Stromal cell of bone marrow (primary cell): ENCODE measurements at places on chromosomes 7 and 10.

DNA sequence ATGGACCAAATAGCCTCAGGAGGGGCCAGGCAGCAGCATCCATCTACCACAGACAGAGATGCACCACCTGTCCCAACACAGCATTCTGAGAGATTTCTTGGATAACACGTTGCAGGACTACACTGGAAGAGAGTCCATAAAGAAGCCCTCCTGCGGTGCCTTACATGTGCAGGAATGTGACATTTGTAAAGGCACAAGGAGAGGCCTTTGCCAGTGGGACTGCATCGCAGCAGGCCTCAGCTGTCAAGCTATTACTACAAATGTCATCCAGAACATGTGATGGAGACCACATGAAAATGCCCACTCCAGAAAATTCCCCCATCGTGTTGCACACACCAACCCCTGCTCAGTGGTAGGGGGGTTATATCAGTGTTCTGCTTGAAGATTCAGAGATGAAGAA lies 77.4 kb downstream of the ATXN7L1 start:
- DNase-seq: no peak

- DNase-seq: no peak
These were observed 1.7 kb upstream of the BLOC1S2 start for GRCh38 chr10:100288196-100288595.

- no peak for DNase-seq
These were observed 212.2 kb downstream of the CHRM2 start for GRCh38 chr7:137080516-137081203.

DNA sequence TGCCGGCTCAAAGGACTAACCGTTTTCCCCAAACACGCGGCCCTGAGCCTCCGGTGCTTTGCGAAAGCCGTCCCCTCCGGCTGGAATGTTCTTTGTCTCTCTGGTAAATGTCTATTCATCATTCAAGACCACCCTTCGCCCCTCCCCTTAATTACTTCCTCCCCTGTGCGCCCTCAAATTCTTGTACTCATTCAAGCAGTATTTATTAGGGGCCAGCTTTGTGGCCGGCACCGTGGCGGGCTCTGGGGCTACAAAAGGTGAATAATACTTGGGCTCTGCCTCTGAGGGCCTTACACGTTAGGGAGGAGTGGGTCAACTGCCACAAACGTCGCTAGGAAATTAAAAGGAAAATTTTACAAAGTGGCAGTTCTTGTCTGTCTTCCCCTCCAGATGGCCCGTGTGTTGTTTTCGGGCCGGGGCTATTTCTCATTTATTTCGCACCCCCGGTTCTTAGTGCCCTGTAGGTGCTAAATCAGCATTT lies 1.5 kb upstream of the MEST start:
- no peak for DNase-seq

GRCh38 chr7:132697003-132697402 lies 120.7 kb upstream of the PLXNA4 start:
- no peak for DNase-seq

GRCh38 chr10:103923502-103923901 lies 5.5 kb upstream of the STN1 start:
- DNase-seq: no peak

DNA sequence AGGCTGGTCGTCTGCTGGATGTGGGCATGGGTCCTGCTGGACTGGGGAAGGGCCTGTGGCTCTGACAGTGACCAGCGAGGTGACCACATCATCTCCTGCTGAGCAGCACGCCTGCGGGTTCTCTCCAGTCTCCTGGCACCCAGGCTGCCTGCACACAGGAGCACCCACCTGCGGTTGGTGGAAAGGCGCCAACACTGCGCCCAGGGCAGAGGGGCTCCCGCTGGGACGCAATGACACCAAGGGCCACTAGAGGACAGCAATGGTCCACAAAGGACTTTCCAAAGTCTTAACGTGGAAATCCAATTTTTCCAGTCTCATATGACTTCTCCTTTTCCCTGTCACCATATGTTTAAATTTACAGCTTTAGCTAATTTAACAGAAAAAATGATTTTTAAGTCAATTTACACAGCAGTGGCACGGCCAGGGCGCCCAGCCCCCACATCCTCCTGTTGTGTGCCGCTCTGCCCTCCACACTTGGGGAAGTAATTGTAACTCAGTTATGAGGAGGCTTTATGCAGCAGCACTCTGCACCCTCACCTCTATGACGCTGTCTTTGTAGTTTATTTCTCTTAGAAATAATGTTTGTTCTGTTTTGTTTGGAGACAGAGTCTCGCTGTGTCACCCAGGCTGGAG lies 38.1 kb downstream of the CFAP46 start:
- DNase-seq: no peak

DNA sequence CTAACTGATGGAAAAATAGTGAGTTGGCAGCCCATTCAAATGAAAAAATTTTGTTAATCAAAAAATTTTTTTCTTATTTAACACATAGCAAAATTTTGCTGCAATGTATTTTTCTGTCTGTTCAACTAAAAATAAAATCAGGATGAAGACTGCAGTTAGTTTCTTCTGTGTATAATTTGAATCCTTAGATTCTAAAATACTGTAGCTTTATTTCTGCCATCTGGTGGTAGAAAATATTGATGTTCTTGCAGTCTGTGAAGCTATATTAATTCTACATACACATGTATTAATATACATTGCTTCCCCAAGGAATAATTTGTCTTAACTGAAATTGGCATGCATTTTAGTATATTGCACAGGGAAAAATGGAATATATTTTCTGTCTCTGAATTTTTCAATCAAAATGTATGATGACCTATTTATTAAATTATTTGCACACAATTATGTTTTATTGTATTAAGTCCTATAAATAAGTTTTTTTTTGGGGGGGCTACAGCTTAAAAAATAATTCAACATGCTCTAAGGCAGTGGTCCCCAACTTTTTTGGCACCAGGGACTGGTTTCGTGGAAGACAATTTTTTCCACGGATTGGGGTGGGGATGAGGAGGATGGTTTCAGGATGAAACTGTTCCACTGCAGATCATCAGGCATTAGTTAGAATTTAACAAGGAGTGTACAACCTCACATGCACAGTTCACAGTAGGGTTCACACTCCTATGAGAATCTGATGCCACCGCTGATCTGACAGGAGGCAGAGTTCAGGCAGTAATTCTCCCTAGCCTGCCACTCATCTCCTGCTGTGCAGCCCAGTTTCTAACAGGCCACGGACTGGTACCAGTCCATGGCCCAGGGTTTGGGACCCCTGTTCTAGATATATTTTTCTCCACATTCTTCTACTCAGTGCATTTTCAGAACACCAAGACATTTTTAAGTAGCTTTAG lies 119.4 kb downstream of the GNAT3 start:
- no peak for DNase-seq

GRCh38 chr7:95614442-95614940 lies 18.2 kb upstream of the PDK4 start:
- DNase-seq: no peak

DNA sequence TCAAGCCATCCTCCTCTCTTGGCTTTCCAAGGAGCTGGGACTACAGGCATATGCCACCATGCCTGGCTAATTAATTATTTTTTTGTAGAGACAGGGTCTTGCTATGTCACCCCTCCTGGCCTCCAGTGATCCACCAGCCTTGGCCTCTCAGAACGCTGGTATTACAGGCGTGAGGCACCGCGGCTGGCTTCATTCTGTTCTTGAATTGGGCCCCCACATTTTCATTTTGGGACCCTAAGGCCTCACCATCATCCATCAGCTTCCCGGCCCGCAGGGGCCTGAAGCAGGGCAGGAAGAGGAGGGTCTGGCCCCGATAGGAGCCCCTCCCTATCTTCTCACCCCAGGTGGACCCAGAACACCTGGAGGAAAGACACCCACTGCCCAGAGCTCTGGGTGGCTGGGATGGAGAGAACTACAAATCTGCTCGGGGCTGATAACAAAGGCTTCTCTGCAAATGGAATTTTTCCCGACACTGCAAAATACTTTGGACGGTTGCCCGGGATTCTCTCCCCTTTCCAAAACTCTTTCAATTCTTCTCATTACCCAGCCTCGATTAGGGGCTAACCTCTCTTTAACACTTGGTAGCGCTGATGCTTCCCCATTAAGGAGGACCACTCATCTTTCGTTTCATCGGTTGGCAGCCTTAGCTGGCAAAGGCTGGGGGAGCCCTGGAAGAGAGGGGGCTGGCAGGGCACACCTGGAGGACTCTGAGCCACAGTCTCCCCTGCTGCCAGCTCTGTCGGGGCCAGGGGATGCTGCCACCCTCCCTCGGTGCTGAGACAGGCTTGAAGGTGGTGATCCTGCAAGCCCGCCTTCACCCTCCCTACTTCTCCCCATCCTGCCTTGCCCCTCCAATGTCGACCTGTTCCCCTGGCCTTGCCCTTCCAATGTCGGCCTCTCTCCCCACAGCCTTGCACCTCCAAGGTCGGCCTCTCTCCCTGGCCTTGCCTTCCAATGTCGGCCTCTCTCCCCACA lies 81.0 kb upstream of the GNA12 start:
- no peak for DNase-seq

GRCh38 chr7:15234431-15234830 lies 327.4 kb downstream of the AGMO start:
- DNase-seq: no peak

GRCh38 chr10:110548002-110548401 lies 19.5 kb upstream of the SMC3 start:
- DNase-seq: no peak

GRCh38 chr10:72611783-72612182 lies 14.1 kb downstream of the MICU1 start:
- no peak for DNase-seq

DNA sequence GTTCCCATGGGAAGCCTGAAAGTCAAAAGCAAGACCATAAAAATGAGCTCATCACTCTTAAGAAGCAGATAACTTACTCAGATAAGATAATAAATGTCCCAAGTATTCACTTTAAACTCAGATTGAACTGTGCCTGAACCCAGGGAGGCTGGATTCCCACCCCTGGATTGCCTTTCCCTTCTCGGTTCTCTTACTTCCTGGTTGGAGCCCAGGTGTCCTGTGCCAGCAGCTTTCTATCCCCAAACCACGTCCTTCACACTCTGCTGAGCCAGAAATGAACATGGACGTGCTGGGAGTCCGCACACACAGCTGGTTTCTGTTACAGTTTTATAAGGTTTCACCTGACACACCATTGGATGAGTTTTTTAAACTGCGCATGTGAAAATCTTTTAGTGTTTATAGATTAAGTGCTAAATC lies 636.2 kb upstream of the IGFBP3 start:
- DNase-seq: no peak

- no peak for DNase-seq
These were observed 983 bp downstream of the TNRC18 start for GRCh38 chr7:5422396-5423305.

DNA sequence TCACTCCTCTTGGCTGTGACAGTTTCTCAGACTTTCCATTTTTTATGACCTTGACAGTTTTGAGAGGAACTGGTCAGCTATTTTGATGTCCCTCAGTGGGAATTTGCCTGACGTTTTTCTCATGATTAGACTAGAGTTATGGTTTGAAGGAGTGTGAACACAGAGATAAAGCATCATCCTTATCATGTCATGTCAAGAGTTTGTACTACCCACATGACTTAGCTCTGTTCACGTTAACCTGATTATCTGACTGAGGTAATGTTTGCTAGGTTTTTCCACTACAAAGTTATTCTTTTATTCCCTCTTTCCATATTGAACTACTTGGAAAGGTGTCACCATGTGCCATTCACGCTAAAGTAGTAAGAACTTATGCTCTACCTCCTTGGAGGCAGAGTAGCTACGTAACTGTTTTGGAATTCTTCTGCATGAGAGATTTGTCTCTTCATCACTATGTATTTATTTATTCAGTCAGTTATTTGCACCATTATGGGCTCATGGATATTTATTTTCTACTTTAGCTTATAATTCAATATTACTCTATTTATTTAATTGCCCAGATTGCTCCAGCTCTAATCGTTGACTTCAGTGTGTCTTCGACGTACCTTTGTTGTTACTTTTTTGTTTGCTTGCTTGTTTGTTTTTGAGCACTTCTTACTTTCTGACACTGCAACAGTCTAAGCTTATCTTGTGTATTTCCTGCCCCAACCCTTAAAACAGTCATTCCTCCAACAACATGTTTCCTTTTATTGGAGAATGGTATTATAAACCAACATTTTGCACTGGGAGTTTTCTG lies 50.4 kb downstream of the CPED1 start:
- DNase-seq: no peak

DNA sequence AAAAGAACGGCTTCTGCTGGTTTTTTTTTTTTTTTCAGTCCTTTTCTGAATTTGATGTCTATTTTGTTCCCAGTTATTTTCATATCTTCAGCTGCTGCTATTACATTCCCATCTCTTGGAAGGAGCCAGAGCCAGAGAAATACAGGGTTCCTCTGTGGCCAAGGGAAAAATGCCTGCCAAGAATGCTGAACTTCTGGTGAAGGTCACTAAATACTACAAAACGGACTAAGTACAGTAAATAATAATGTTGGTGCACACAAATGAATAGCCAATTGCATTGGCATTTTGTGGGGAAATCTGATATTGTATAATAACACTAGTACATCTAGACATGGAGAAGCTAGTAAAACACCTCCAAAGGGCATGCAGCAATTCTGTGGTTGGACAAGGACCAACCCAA lies 56.3 kb upstream of the ZEB1 start:
- peak; percentile 70 for DNase-seq

DNA sequence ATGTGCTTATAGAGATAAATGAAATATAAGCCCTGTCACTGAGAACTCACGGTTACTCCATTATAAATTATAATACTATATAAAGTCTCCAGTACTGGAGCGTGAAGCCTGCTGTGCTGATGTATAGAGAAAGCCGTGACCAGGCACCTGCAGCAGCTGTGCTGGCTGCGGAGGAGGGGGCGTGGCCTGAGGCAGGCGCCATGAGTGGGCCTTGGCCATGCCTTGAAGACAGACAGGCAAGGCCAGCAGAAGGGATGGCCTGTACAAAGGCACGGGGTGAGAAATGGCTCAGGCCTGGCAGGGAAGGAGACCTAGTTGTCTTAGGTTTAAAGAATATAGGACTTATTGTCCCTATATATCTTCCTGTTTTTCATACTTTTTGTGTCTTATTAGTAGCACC lies 218.5 kb upstream of the STK17A start:
- no peak for DNase-seq

DNA sequence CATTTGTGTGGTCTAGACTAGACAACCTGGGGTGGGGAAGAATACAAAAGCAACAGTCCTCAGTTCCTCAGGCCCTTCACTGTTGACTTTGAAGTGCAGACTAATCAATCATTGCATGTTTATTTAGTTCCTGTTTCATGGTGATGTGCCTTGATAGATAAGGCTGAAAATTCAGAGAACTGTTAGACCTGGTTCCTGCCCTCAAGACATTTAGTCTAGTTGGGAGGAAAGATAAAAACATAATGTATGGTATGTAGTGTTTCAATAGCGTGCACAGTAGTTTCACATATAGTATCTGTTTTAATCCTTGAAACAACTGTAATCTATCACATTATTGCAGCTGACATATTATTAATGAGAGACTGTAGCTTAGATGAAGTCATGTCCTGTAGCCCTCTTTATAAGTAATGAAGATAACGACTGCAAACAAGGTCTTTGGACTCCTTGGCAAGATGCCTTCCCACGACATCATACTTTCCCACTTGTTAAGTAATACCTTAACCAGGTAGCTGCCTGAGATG lies 124.0 kb downstream of the CELF2 start:
- DNase-seq: no peak

GRCh38 chr7:11623093-11623678 lies 208.8 kb downstream of the THSD7A start:
- DNase-seq: no peak

GRCh38 chr7:76011442-76011861 lies 17.1 kb upstream of the TMEM120A start:
- DNase-seq: peak; percentile 27
